ENCODE measurements at places on chromosomes 11 and 22. TPM values are rescaled to one million over a fixed set of nuclear protein-coding genes. Genes with fewer than 3 reads are reported as not detected.

RBMXL2 gene
- total RNA-seq: not detected

OR2AT4 gene
- total RNA-seq: not detected

DNA sequence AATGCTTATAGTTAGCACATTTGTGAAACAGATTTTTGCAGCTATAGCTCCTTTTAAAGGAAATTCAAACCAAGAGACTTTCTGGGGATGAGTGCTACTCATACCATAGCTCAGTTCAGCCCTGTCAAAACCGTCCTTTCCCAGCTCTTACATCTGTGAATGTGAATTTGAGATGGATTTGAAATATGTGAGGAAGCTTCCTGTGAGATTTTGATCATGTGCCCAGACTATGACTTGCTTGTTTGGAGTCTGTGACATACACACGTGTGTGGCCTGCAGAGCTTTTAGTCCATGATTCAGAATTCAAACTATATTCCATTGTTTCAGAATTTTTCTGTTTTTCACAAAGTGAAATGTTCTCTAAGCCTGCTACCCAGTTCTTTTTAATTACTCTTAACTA, 4.4 kb upstream of the MMP1 start:
- H3K27ac ChIP-seq: no peak overlapping the region
- no peak for DNase-seq
- H3K27me3 ChIP-seq: no peaks in the 10 kb centered on the region
- no peaks in the 10 kb centered on the region for H3K4me1 ChIP-seq
- no peak overlapping the region for H3K4me3 ChIP-seq
- no peaks in the 10 kb centered on the region for H3K36me3 ChIP-seq

DNA sequence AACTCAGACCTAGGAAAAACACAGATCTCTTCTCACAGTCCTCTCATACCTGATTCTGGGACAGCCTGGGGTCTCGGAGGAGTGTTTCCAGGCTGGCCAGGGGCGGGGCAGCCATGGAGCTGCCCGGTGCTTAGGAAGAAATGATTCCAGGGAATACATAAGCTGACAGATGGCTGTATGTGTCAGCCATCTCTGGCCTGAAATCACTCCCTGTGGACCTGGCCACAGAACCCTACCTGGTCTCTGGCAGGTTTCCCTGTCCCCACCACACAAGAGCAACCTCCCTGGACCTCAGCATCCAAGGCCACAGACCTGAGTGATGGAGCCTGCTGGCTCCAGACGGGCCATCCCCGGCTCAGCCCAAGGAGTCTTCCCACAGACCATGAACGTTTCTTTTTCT, 10.0 kb downstream of the GGA1 start:
- peaks cover 34% of the 10 kb centered on the region for H3K36me3 ChIP-seq
- no peak for DNase-seq
- peaks cover 2% of the 10 kb centered on the region for H3K4me1 ChIP-seq
- no peak overlapping the region for H3K27ac ChIP-seq
- H3K27me3 ChIP-seq: no peaks in the 10 kb centered on the region

GRCh38 chr11:72930008-72930407, 115.8 kb downstream of the ATG16L2 start:
- DNase-seq: no peak
- H3K27ac ChIP-seq: no peak overlapping the region
- H3K4me3 ChIP-seq: no peak overlapping the region
- no peaks in the 10 kb centered on the region for H3K27me3 ChIP-seq
- H3K36me3 ChIP-seq: no peaks in the 10 kb centered on the region

DNA sequence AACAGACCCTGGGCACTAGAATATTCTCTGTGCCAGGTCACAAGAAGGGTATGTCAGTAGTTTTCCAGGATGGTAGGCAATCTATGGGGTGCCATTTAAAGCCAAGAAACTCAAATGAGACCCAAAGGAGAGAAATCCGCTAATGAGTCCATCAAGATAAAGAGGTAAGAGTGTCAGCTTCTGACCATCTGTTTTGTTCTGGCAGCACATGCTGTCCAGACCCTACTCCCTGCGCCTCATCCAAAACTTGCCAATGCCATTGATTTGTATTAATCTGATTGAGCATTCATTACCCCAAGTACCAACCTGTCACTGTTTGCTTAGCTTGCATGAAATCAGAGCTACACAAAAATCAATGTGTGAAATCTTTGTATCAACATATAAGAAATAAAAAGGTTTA, 229.0 kb downstream of the BLID start:
- no peak overlapping the region for H3K4me3 ChIP-seq
- H3K36me3 ChIP-seq: no peaks in the 10 kb centered on the region
- no peak overlapping the region for H3K27ac ChIP-seq
- no peak for DNase-seq
- H3K4me1 ChIP-seq: no peaks in the 10 kb centered on the region

- no peak overlapping the region for H3K4me3 ChIP-seq
- H3K36me3 ChIP-seq: no peaks in the 10 kb centered on the region
- no peak overlapping the region for H3K27ac ChIP-seq
These were observed 4.9 kb upstream of the CNTN5 start for GRCh38 chr11:99015634-99016454.
